Caki2 (cell line): ENCODE measurements at places on chromosomes 6 and 20.

- DNase-seq: no peak
Observed at GRCh38 chr6:144311361-144311760, 26.2 kb downstream of the UTRN start.

DNA sequence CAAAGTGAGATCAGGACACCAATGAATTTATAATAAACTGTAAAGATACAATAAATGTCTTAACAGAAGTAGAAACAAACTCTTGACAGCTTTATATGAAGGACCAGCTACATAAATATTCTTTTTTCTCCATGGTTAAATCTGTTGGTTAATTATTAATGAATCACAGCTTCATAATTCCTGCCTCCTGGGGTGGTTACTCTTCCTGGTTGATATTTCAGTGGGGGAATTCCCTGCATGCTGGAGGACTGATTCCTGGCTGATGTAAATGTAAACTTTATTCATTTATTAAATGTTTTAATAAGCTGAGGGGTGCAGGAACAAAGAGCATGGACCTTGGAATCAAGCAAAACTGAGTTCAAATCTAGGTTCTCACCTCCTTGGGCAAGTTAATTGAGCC is 16.2 kb upstream of the RCAN2 start:
- DNase-seq: peak; percentile 41

- no peak for DNase-seq
Observed at GRCh38 chr6:45911691-45912090, 104.0 kb downstream of the CLIC5 start.

- DNase-seq: no peak
Observed at GRCh38 chr6:109351231-109352130, 30.8 kb downstream of the CD164 start.

- peak; percentile 24 for DNase-seq
Observed at GRCh38 chr6:168032005-168032760, 34.7 kb downstream of the KIF25 start.

DNA sequence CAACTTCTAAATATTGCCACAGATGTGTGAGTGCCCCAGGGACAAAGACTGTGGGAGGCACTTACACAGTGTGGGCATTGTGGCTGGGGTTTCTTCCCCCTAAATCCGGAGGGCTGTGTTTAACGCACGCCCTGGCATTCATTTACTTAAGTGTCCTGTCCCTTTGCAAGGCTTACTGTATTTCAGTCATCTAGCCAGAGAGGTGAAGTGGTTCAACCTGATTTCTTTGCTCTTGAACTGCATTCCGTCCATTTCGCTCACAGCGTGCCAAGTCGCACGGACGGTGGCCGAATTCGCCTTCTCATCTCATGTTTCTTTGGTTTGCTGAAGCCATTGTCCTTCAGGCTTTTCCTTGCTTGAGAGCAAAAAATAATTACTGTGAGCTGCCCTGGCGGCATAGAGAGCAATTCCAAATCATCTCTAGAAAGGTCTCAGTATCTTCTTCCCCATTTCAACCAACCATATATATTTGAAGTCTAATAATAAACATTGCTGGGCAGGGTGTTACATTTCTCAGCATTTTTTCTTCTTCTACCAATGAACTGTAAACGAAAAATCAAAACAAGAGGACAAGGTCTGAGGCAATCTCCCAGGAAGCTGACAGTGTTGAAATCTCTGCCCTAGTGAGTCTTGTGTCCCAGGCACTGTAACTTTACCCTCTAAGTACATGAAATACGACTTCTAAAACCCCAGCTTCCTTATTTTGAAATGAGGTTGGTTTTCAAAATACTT is 16.9 kb downstream of the SYTL3 start:
- no peak for DNase-seq

- DNase-seq: no peak
Observed at GRCh38 chr6:138128096-138128495, 20.9 kb upstream of the PERP start.

DNA sequence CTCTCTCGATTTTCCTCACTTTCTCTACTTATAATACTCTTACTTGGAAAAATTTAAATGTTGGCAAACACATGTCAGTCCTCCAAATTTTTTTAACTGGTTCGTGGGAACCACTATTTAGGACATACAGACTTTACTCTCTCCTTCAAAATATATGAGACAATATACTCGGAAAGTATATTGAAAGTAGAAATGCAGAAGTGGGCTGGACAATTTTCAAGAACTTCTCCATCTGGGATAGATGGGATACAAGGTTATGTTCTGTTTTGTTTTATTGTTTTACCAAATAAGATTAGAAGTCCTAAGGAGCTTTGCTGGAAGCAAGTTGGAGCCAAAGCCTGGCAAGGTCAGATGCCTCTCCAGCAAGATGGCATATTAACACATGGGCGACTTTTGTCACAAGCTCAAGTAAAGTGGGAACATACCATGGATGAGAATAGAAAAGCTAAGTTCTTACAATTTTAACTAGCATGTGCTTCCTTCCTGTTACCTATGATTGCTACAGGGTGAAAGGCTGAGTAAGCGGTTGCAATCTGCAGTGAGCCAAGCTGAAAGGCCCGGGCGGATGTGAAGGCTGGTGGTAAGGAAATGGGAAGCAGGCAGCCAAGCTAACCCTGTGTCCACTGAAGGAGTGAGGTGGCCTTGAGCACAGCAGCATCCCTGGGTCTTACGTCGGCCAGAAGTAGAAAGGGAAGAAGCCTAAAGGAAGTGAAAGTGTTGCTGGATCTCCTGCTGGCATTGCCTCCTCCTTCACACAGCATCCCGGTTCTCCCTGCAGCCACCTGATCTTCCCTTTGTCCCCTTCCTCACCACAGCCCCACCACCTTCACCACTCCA is 7.1 kb downstream of the MAP3K5 start:
- no peak for DNase-seq

- DNase-seq: no peak
Observed at GRCh38 chr6:318243-318890, 26.1 kb downstream of the DUSP22 start.

GRCh38 chr6:9583753-9584352 is 831.0 kb downstream of the TFAP2A start:
- DNase-seq: peak; percentile 8

GRCh38 chr20:37914672-37915433 is 11.9 kb downstream of the VSTM2L start:
- no peak for DNase-seq

DNA sequence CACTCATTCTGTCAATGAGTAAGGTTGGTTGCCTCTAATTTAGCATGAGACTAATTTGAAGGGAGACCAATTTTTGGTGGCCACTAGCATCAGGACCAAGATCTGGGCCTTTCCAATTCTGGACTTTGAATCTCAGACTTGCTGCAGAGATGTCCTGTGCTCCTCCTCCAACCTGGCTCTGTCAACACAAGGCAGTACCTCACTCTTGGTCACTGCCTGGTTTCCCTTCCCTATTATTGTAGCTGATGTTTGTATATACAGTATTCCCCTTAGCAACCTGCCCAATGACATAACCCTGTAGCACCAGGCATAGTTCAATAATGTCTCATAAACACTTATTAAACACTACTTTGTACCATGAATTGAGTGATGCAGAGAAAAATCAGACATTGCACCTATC is 50.4 kb downstream of the UNC5CL start:
- DNase-seq: no peak

GRCh38 chr6:63516186-63516944 is 55.9 kb upstream of the LOC128125822 start:
- peak; percentile 94 for DNase-seq

- DNase-seq: no peak
Observed at GRCh38 chr6:169287675-169288074, 34.0 kb upstream of the THBS2 start.

GRCh38 chr6:150417899-150418826 is 49.4 kb downstream of the IYD start:
- peak; percentile 64 for DNase-seq

DNA sequence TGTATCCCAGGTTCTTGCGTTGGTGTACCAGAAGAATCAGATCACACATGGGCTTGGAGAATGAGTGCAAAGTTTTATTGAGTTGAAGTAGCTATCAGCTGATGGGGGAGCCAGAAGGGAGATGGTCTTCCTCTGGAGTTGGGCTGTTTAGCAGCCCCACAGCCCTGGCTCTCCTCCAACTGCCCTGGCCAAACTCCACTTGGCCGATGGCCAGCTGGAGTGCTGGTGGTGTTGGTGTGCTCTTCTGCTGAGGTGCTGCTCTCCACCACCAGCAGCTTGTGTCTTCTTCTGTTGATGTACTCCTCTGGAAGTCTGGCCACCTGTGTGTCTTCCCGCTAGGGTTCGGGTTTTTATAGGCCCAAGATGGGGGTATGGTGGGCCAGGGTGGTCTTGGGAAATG is 172.8 kb downstream of the TINAG start:
- DNase-seq: no peak

DNA sequence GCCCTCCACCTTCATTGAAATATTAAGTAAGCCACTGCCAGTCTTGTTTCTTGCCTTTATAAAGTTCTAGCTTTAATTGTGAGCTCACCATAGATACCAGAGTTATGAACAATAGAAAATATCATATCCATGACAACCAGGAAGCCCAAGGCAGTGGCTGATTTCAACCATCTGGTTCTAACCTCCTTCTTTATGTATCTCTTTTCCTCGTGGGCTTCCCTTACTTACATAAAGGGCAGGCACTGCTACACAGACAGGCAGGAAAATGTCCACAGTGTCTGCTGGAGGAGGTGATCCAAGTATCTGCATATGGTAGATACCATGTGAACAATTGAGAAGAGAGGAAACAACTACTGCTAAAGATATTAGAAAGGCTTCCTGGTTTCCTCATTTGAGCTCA is 65.2 kb upstream of the PRND start:
- no peak for DNase-seq

GRCh38 chr20:48026981-48027592 is 241.8 kb upstream of the SULF2 start:
- no peak for DNase-seq

- DNase-seq: no peak
Observed at GRCh38 chr6:105889902-105890301, 196.2 kb upstream of the PRDM1 start.

- DNase-seq: no peak
Observed at GRCh38 chr20:12728782-12729181, 280.0 kb upstream of the SPTLC3 start.

DNA sequence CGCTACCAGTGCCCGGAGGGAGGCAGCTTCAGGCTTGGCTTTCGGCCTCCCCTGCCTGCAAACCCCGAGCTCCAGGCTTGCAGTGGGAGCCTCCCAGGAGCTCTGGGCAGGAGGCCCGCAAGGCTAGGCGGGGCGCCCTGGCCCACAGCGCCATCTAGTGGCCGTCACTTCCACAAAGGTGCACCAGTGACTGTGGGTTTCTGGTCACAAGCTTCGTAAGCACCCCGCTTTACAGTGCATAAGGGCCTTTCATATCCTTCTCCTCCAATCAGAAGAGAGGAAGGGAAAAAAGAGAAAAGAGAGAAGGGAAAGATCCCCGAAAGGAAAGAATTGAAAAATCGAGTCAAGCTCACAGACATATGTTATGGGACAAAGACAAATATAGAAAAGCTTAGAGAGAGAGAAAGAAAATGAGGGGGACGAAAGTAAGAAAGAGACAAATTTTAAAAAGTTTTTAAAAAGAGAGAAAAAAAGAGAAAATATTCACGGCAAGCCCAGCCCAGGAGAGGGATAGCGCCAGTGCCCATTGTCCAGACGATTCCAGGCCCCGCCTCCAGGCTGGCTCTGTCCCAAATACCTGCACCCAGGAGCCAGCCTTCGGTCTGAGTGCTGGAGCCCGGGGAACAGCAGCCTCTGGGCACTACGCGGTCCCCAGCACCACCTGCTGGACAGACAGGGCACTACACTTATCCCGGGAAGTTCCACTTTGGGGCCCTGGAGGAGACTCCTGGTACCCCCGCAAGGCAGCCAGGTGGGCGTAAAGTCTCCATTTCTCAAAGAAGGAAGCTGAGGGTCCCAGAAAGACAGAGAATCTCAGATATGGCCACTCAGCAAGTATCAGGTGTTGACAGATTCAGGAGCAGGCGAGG is 207.1 kb downstream of the PREX1 start:
- peak; percentile 84 for DNase-seq
